Endodermal cell (in vitro differentiated cells): ENCODE measurements at places on chromosomes 1 and 21.

DNA sequence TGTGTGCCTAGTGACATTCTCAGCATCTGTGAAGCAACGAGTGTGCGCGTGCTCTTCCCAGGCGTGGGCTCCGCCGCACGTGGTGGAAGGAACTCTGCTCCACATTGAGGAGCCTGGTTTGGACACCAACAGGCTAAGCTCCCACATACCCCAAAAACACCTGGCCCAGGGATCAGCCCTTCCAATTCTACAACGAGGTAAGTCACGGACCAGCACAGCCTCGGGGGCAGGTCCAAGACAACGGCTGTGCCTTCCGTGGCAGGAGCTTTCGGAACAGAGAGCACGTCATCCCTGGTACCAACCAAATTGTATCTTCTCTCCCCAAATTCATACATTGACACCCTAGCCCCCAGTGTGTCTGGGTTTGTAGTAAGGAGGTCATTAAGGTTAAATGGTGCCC, 27.2 kb upstream of the PDE9A start:
- no peak for DNase-seq

DNA sequence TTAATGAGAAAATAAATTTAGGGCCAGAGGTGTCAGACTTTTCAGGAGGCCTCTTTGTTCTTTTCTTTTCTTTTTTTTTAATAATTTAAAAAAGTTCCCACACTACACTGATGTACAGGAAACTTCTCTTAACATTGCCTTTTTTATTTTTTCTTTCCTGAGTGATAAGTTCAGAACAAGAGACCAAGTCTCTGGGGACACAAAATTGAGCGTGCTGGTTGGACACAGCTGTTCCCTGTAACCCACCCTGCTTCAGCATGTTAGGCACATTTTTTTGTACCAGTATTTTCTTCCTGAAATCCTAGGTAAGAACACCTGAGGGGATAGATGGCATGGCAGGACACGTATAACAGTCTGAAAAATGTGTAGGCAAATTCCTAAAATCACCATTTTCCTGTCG, 50.1 kb downstream of the PBX1 start:
- DNase-seq: no peak

DNA sequence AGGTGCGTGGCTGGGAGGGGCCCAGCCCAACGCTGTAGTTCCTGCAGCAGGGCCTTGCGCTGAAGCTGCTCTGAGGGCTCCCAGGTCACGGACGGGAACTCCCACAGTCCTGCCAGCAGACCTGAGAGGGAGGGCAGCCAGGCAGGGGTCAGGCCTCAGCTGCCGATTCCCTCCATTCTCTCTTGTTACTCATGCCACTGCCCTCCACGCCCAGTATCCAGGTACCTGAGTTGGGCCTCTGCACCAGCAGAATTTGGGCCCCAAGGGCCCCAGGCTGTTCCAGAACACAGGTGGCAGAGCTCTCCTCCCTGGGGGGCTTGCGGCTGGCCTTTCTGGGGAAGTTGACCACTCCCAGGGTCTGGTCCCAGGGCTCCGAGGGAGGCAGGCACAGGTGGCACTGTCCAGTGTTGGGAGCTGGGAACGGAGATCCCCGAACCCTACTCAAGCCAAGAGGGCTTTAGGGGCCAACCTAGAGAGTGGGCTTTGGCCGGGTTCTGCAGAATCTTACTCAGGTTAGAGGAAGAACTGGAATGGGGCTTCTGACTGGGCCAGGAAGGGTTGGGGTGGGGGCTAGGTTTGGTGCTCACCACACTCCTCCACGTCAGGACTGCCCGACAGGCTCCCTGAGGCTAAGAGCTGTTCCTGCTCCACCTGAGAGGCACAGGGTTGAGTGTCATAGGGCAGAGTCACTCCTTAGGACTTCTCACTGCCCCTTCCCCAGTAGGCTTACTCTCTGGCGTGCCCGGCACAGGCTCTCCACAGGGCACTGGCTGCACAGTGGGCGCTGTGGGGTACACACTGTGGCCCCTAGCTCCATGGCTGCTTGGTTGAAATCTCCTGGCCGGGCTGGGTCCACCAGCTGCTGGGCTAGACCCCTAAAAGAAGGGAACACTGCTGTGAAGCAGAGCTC, 5.0 kb downstream of the HPDL start:
- peak; percentile 41 for DNase-seq

DNA sequence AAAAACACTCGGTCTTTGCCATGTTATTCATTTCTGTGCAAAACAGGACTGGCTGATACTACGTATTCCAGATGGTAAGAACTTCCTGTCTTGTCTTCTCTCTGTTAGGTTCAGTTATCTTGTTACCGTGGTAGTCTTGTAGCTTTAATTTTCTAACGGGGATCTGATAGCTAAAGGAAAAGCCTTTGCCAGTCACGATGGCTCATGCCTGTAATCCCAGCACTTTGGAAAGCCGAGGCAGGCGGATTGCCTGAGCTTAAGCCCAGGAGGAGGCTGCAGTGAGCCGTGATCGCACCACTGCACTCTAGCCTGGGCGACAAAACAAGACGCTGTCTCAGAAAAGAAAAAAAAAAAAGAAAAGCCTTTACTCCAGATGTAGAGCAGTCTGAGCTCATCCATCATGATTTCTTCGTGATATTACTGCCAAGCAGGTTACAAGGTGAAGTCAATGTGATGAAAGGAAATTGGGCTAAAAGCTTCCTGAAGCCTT, 11.1 kb upstream of the MSTO1 start:
- DNase-seq: peak; percentile 69

- no peak for DNase-seq
Measured at GRCh38 chr1:195934817-195935553, 673.3 kb downstream of the KCNT2 start.

DNA sequence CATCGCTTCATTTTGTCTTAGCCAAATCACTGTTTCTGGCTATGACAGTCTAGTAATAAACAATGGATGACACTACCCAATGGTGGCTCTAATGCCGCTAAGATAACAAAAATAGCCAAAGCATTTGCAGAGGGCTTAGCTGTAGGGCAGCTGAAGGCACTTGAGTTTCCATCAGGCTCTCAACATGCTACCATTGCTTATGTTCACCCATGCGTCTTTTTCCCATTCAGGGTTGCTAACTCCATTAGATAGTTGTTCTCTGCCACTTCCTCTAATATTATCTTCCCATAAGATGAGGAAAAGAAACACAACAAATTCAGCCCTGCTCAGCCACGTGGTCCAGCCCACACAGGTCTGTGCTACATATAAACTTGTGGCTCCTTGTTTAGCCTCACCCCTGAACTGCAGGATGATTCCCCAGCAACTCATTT, 159.6 kb downstream of the TOMM20 start:
- no peak for DNase-seq
